ENCODE measurements at places on chromosomes 1 and 21.
A peak's percentile ranks its signal among the peaks of the same experiment; 100 is the strongest.

GRCh38 chr1:163161841-163162240 lies 40.9 kb downstream of the RGS5 start:
- DNase-seq = peak; percentile 72

GRCh38 chr1:186980400-186980799 lies 151.7 kb downstream of the PLA2G4A start:
- DNase-seq = no peak

GRCh38 chr21:42512346-42513034 lies 1.2 kb upstream of the SLC37A1 start:
- no peak for DNase-seq

GRCh38 chr1:16612332-16613172 lies 812 bp downstream of the NBPF1 start:
- DNase-seq = peak; percentile 54

DNA sequence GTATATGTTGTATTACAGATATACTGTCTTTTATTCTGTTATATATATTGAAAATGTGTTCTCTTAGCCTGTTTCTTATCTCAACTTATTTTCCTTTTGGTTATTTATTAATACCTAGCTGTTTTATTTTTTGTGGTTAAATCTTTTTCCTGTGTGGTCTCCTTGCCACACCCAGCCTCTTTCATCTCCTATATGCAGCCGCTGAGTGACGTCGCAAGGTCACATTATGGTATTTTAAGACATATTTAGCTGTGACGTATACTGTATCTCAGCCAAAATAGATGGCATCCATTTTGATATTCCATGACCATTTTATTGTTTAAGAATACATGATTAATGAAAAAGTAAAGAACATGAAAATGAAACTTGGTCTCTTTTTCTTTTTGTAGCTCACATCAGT lies 29.1 kb downstream of the CENPF start:
- DNase-seq = no peak

GRCh38 chr21:42668298-42668992 lies 15.0 kb downstream of the PDE9A start:
- DNase-seq = no peak

DNA sequence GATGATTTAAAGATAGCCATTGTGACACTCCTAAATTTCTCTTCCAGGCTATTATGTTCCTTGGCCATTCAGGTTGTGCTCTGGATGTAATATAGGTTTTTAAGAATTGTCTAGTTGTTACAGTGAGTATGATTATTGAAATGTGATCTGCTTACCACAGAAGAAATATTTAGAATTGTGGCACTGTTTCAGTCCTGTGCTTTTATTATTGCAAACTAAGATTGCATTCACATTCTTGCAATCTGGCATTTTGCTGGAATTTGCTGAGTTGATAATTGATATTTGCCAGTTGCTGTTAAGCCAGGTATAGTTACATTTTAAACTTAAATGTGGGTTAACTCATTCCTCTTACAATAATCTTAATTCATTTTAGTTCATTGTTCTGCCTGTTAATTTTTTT lies 22.3 kb downstream of the EXO1 start:
- no peak for DNase-seq

GRCh38 chr1:113321771-113322387 lies 68.4 kb upstream of the MAGI3 start:
- DNase-seq = no peak
